ENCODE measurements at places on chromosomes 3 and 15.

DNA sequence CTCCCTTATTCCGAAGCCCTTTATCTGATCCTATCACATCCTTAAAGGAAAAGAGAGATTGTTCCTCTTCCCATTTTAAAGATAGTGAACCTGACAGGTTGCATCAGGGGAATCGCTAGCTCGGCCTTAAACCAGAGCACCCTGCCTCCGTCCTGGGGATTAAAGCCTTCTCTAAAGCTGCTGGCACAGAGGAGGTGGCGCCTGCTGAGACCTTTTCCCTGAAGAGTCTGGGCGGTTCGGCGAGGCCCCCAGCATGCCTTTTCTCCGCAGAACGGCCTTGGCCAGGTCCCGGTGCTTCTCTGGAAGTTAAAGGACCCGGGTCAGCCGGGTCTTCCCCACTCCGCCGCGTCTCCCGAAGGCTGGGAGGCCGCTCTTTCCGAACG is 593 bp downstream of the FAM219B start:
- DNase-seq, result peak; percentile 69

DNA sequence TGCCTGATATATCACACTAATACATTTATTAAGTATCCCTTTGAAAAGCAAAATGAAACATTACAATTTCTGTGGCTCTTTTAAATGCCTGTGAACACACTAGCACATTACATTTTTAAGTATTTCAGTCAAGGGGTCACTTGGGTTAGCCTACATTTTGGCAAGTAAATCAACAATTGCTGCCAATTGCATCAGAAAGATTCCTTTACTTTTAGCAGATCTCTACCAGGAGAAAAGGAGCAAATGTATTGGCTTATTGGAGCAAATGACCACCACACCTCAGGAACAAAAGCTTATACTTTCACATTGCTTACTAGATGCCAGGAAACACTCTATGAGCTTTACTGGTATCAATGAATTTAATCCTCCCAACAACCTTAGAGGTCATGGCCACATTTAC is 947.1 kb downstream of the FHIT start:
- no peak for DNase-seq

DNA sequence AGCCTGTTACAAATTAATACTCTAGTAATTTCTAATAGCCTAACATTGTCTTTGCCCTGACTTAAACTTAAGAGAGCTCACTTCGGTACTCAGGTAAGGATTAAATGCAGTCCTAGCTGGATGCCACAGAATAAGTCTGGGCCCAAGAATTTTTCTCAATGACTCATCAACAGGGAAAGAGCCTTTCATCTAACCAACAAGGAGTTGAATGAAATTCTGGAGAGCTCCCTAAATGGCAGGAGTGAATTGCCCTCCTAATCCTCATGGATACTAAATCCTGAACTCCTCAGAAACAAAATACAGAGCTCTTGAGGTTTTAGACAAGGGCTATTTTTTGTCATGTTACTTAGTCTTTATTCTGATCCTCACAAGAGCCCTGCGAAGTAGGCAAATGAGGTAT is 159.5 kb downstream of the PLCH1 start:
- no peak for DNase-seq

DNA sequence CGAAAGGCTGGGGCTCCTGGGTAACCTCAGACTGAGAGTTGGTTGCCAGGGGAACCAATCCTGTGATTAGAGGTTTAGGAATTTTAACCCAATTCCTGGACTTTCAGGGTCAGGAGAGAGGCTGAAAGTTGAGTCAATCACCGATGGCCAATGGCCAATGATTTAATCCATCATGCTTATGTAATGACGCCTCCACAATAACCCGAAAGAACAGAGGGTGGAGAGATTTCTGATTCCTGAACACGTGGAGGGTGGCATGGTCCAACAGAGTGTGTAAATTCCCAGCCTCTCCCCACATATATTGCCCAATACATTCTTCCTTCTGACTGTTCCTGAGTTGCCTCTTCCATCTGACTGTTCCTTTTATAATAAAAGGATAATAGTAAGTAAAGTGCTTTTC is 137.2 kb upstream of the CBLB start:
- DNase-seq, result no peak

GRCh38 chr3:67640023-67640660 is 14.3 kb downstream of the SUCLG2 start:
- no peak for DNase-seq

DNA sequence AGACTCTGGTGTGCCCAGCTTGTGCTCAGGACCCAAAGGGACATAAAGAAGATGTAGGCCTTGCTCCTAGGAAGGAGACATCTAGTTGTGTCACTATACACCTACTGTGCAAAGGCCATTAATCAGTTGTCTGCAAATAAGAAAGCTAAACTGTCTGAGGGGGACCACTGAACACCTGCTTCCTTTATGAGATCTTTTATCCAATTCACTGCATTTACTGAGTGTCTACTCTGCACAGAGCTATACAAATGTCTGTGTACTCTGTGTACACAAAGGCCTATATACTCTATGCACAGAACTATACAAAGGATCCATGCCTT is 124.8 kb downstream of the CTNNB1 start:
- no peak for DNase-seq

- peak; percentile 18 for DNase-seq
Observed at GRCh38 chr15:79197285-79197684, 85.2 kb upstream of the ANKRD34C start.

- DNase-seq, result no peak
Observed at GRCh38 chr15:30904812-30905211, 1.1 kb downstream of the FAN1 start.

DNA sequence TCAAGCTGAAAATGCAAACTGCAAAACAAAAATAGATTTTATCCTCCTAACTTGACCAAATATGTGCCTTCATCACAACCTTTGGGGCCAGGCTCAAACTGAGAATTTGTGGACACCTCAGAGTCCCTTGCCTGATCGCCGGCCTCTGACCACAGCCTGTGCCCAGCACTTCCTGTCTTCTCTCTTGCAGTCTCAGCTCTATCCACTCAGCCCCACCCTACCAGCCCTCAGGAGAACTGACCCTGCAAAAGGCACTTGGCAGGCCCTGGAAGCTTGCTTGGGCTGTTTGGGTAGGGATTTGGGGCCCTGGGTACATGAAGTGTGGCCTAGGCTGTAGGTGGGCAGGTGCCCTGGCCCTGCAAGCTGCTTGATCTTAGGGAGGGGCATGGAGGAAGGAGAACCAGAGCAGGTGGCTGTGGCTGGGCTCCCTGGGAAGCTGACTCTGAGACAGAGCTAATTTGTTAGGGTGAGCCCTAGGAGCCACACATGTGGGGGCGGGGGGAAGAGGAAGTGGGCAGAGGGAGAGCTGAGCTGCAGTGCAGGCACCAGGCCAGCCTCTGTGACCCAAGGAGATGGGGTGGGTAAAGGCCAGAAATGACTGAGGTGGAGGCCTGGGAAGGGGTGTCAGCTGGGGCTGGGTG is 8.6 kb downstream of the CLEC3B start:
- no peak for DNase-seq

DNA sequence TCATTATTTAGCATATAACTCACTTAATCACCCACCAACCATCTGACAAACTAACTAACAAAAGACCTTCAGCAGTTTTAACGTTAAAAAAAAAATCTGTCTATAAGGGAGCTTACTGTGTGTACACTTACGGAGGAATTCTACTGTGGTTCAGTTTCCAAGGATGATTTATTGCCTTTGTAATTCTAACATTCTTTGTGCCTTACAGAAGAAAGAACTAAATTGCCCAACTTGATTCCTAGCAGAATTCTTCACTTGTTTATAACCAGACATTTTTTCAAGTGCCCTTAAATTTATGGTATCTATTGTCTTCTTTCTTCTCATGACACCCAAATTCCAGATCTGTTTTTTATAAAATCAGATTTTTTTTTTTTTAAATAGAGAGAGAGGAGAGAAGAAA is 119.7 kb upstream of the IGSF10 start:
- no peak for DNase-seq

GRCh38 chr3:106946866-106947265 is 430.4 kb upstream of the CCDC54 start:
- DNase-seq, result no peak

DNA sequence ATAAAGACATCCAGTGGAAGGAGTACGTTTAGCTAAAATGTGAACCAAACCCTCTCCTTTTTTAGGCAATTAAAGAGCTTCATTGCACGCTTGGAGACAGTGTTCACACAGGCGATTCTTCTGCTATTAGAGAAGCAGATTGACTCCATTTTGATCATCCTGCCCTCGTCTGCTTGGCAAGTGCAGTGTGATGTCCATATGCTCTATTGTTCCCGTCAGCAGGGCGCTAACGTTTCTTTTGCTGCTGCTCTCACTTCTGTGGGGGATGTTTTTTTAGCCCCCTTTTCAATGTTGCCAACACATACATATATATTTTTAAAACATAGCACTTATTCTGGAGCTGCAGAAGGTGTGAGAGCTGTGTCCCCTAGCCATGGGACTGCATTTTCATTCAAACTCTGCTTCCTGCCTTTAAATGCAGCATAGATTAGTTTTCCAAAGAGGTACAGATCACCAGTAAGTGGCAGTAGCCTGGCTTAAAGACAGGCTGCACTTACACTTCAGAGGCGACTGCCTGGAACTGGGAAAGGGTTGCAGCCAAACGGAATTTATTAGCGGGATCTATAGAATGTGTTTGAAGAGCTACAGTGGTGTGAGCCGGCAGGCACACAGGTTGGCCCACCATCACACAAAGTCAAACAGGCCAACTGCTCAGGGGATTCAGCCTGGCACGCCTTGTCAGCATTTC is 292.6 kb upstream of the DPH6 start:
- no peak for DNase-seq

- no peak for DNase-seq
Observed at GRCh38 chr3:120839120-120839519, 68.9 kb upstream of the STXBP5L start.

DNA sequence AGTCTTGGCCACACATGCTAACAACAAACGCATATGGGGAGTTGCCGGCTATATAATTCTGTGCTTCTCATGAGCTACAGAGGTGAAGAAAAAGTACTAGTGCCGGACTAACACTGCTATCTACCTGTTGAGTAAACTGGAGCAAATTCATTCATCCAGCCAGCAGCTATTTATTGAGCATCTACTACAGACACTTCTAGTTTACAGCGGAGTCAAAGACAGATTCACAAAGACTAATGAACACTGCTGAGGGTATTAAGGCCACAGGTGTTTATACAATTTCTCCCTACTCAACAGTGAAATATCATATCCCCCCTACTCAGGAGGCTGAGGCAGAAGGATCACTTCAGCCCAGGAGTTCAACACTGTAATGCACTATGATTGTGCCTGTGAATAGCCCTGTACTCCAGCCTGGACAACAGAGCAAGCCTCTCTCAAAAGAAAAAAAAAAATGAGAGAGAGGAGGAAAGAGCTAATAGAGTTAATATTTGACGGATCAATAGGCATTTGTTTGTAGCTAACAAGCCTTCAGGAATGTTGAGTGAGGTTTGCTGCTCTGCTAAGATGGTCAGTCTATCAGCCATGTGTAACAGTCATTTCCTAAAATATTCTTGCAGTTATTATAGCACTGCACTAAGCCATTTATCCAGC is 17.8 kb downstream of the ADCY5 start:
- DNase-seq, result no peak

GRCh38 chr3:67033079-67033478 is 35.0 kb downstream of the KBTBD8 start:
- no peak for DNase-seq

DNA sequence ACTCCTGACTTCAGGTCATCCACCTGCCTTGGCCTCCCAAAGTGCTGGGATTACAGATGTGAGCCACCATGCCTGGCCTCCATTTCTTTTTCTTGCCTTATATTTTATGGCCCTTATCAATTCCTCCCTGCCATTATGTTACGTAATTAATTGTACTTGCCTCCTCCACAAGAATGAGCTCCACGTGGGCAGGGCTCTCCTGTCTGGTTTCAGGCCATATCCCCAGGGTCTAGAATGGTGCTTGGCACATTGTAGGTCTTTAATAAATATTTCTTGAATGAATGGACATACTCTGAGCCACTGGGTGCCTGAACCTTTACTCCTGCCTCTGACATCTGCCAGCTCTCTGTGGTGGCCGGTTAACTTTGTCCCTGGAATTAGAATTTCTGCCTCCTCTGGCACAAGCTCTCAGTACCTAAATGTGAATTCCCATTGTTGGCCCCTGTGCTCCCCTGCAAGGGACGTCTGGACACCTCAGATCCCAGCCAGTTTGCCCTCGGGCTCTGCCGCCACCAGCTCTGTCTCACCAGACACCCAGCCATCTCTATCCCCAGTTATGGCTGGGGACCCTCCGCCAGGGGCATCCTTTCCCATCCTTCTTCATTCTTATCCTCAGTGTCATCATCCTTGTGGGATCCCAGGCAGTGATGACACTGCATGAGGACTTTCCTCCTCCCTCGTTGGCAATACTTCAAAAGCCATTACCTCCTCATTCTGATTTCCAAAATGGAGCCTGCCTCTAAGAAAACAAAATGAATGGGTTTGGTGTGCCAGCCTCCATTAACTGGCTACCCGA is 165.6 kb upstream of the SMAD3 start:
- DNase-seq, result peak; percentile 26

DNA sequence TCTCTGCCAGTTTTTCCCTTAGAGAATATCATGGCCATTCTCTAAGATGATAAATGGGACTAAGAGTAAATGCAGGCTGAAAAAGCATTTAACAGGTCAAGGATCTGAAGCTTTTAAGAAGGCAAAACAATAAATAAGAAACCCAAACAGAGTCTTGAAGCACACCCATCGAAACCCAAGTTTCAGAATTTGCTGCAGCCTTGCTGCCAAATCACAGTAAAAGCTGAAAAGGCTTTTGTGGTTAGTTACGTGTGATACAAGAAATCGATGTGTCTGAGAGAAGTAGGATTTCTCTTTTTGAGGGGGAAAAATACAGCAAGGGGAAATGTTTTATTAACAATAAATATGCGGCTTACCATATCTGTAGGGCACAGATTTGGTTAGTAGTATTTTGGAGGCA is 92.0 kb downstream of the IGF1R start:
- no peak for DNase-seq

DNA sequence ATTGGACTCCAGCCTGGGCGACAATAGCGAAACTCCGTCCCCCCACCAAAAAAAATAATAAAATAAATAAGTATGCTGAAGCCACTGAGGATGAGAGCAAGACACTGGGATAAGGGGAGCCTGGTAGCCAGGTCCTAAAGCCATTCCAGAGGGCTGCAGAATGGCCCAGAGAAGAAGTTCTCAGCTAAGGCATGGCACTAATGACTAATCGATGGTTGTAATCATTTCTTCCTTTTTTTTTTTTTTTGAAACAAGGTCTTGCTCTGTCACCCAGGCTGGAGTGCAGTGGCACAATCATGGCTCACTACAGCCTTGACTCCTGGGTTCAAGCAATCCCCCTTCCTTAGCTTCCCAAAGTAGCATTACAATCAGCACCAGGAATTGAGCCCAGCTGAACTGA is 25.6 kb upstream of the ZNF774 start:
- no peak for DNase-seq

GRCh38 chr3:13621381-13622221 is 72.7 kb downstream of the FBLN2 start:
- no peak for DNase-seq

Data from left forelimb (tissue), 1 donor.